ENCODE measurements at places on chromosomes 7 and 10.

DNA sequence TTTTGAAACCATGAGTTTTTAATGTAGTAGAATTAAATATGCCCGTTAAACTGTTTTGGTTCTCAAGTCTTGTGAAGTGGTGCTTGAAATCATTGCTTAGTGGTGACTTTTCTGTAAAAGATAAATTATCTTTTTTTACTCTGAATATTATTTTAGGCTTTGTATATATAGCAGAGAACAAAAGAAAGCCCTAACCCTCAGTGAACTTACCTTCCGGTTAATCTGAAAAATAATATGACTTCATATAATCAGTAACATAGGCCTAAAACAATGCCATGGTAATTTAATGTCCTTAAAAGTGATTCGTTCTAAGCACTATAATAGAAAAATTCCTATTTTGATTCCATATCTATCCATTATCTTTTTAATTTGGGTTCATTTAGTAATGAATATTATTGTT, 21.8 kb downstream of the AKAP9 start:
- DNase-seq = no peak

DNA sequence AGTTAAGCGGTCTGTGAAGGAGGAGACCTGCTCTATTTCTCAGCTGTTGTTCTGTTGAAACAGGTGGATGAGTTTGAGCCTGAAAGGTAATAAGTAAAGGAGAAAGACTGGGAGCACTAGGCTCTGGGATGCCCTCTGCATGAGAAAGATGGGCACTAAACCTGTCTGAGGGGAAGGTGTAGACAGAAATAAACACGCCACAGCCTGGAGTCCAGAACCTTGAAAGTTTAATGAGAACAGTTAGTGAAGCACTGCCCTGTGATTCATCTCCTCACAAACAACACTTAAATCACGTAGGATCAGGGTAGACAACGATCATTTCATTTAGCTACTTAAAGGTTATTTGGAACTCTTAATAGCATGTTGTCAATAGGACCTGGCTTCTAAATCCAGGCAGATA, 193.1 kb downstream of the PHTF2 start:
- DNase-seq = no peak

- DNase-seq = no peak
Measured at GRCh38 chr10:124221356-124222317, 128.2 kb upstream of the CHST15 start.

GRCh38 chr10:132114953-132115520, 49.3 kb downstream of the JAKMIP3 start:
- no peak for DNase-seq

DNA sequence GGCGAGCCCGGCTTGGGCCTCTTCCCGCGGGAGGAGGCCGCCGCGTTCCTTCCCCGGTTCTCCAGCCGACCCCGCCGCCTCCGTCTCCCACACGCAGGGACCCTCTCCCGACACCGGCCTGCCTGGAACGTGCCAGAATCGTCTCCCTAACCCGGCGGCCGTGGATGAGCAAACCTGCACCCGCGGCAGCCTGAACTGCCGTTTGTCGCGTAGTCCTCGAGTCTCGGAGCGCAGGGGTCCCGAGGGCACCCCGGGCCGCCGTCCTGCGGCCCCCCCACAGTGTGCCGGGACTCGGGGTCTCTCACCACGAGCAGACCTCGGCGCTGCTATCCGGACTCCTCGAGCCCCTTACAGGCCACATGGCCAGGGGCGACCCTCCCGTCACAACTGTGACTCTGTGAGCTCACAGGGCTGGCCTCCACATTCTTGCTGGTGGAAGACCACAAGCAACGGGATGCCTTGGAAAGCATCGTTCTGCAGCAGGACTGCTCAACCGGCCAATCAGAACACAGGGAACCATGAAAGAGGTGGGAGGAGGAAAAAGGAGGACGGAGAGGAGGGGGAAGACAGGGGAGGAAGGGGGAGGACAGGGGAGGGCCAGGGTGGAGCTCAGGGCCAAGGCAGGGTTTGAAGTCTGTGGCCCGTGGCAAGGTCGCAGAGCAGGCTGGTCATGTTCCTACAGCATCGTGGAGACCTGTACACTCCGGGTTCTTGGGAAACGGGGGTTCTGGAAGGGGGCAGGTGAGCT, 276.9 kb downstream of the DNAJB6 start:
- no peak for DNase-seq

DNA sequence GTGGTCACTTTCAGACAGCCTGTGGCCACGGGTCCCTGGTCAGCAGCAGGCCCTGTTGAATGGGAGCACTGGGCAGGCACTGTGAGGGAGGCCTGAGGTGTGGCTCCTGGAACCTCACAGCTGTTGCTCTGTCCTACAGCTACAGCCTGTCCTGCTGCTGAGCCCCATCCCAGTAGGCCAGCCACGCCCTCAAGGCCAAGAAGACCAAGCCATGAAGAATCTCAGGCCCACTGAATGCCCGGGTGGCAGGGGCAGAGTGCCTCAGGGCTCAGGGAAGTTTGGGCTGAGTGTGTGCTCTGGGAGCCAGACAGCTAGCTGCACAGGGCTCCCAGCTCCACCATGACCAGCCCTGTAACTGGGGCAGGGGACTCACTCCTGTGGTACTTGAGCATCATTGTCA, 363.5 kb upstream of the NUPR2 start:
- no peak for DNase-seq

GRCh38 chr7:26690135-26690805, 174.1 kb downstream of the SKAP2 start:
- no peak for DNase-seq

- no peak for DNase-seq
Measured at GRCh38 chr7:31382722-31383121, 42.2 kb upstream of the NEUROD6 start.

DNA sequence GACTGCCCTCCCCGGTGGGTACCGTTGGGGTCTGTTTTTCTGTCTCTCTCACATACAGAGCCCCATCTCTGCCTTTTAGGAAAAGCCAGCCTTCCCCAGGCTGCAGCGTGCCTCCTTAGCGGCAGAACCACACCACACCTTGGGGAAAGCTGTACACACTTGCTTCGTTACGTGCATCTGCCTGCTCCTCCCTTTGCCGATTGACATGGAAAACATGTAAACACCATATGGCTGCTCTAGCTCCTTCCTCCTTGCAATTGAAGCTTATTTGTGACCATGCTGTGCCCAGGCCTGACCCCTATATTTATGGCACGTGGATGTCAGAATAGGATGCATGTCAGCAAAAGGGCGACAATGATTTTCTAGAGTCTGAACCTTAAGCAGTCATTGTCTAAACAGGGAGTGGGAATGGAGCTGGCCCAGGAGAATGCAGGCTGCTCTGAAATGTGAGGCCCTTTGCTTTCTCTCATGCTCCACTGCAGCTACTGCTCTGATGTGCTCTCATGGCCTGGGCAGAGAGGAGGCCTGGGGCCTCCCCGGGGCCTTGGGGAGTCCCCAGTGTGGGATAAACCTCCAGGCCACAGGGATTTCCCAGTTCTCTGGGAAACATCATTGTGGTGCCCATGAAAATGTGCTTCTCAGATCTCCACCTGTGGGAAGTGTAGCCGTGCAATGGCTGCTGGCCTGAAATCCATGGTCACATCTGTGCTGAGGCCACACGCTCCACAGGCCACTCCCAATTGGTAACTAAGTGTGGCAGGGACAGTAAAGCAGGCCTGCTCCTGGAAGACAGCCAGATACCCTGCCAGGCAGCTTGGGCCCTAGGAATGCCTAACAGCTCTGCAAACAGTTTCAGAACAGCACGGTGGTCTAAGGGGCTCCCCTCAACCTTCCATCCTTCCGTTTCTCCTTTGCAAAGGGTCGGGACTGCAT, 18.6 kb downstream of the PDE6C start:
- no peak for DNase-seq

DNA sequence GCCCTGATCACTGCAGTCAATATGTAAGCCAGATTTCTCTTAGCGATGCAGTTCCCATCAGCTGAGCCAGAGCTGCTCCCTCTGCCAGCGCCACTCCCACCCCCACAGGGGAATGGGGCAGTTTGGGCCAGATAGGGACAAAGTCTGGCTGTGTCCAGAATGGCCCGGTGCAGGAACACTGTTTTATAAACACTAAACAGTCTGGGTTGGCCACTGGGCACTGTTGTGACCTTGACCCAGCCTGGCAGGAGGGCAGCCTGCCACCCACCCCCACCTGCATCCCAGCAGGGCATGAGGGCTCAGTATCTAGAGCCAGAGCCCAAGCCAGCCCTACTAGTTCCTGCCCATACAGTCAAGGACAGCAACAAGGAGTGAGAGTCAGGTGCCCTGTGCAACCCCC, 1.3 kb downstream of the OGDHL start:
- no peak for DNase-seq

GRCh38 chr7:81150951-81151361, 232.1 kb upstream of the SEMA3C start:
- DNase-seq = no peak

GRCh38 chr7:31487476-31487875, 26.4 kb upstream of the ITPRID1 start:
- DNase-seq = no peak

DNA sequence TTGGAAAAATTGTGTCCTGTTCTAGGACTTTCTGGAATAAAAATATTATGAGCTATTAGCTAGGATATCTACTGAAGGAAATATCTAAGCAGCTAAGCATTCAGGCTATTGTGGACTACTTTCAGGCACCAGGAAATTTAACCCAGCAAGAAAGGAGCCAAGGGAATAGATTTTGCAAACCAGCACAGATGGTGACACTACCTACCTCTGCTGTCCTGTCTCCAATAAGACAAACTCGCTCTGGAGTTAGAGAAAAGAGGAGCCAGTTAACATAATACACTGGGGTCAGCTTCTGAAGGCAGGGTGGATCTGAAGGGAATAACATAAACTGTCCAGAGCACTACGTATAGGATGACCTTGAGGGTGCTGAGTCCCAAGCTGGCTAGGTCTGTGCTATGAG, 223.7 kb upstream of the PRSS58 start:
- DNase-seq = no peak

All from stimulated activated CD4-positive, alpha-beta T cell treated with anti-CD3 and anti-CD28 coated beads, TNF-alpha, amount 100 ng/mL, for 1 hour (primary cell).